ENCODE measurements at places on chromosomes 16 and 17. TPM values are rescaled to one million over a fixed set of nuclear protein-coding genes. Genes with fewer than 3 reads are reported as not detected.

The TSNAXIP1 gene
- not detected for polyA plus RNA-seq

GRCh38 chr16:28495098-28495793, 803 bp downstream of the APOBR start:
- no peak for DNase-seq
- H3K36me3 ChIP-seq = no peaks in the 10 kb centered on the region
- peaks cover 63% of the 10 kb centered on the region for H3K4me1 ChIP-seq
- H3K27me3 ChIP-seq = no peaks in the 10 kb centered on the region
- peak overlapping the region; percentile 30 for H3K4me3 ChIP-seq

GRCh38 chr17:66580956-66581391, 253.9 kb upstream of the CACNG5 start:
- no peak overlapping the region for H3K4me3 ChIP-seq
- no peaks in the 10 kb centered on the region for H3K36me3 ChIP-seq
- no peak overlapping the region for H3K27ac ChIP-seq

DNA sequence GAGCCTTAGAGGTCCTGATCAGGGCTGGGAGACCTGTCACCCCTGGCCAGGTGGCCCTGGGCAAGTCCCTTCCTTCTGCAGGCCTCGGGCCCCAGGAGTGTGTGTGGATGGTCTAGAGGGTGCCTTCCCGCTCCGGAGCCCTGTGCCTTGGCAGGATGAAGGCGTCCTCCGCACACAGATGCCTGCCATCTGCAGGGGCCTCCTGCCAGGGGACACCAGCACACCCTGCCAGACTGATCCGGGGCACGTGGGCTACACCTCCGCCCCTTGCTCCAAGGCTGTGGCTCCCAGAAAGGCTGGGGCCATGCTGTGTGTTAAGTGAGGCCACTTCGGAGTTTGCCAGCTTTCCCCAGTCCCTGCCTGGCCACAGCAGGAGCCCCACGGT, 30.7 kb downstream of the NPTX1 start:
- H3K4me1 ChIP-seq = no peaks in the 10 kb centered on the region
- DNase-seq = no peak
- H3K27me3 ChIP-seq = no peaks in the 10 kb centered on the region

GRCh38 chr16:69209735-69210134, 22.8 kb downstream of the SNTB2 start:
- H3K36me3 ChIP-seq = no peaks in the 10 kb centered on the region
- no peak for DNase-seq
- H3K4me3 ChIP-seq = no peak overlapping the region
- no peaks in the 10 kb centered on the region for H3K4me1 ChIP-seq
- no peak overlapping the region for H3K27ac ChIP-seq
- H3K27me3 ChIP-seq = no peaks in the 10 kb centered on the region

GRCh38 chr16:23564575-23565363, 7.2 kb downstream of the UBFD1 start:
- DNase-seq = no peak
- peaks cover 5% of the 10 kb centered on the region for H3K4me1 ChIP-seq

DNA sequence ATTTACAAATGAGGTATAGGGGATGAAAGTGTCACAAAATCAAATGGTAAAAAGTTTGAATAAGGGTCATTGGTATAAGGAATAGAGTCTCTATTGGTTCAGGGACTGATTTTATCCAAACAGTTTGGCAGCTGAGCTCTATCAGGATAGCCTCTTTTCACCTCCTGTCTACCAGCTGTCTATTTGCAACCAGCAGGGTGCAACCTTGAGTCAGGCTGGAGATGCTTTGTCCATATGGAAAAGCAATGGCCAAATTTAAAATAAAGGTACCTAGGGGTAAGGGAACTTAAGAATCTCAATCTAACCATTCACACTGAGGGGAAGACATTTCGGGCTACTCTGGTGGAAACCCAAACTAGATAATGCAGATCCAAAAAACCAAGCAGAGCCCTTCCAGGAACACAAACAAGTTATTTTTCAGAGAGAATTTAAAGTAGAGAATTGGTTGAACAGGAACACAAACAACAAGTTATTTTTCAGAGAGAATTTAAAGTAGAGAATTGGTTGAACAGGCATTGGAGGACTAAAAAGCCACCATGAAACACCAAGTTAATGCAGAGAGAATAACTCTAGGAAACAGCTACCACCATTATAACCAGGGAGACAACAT, 12.6 kb upstream of the CA10 start:
- H3K4me3 ChIP-seq = no peak overlapping the region
- no peak overlapping the region for H3K27ac ChIP-seq
- H3K36me3 ChIP-seq = no peaks in the 10 kb centered on the region
- no peaks in the 10 kb centered on the region for H3K4me1 ChIP-seq
- no peaks in the 10 kb centered on the region for H3K27me3 ChIP-seq

DNA sequence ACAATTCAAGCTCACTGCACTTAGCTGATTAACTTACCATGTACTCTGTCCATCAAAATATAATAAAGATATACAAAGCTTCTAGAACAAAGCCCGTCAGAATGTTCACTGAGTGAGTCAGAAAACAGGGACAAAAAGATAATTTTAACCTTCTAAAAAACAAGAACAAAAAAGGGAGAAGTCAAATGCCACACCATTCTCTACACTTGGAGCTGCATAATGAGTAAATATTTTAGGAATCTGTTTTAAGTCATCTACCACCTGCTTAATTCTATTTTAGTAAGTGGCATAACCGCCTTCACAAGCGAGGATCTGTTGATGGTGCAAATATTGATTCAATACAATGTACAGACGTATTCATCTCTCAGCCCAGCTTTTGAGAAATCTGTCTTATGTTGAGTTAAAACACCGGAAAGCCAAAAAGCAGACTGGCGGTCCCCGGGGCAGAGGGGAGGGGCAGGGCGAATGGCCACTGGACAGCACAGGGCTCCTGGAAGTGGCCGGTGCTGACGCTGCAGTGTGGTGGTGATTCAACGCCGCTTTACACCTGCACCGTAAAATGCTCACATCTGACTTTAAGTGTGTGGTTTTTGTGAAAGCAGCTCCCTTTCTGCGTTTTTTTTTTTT, 20.1 kb downstream of the RAB40B start:
- H3K27me3 ChIP-seq = no peaks in the 10 kb centered on the region
- no peak overlapping the region for H3K4me3 ChIP-seq
- no peaks in the 10 kb centered on the region for H3K4me1 ChIP-seq
- no peak for DNase-seq

- no peaks in the 10 kb centered on the region for H3K36me3 ChIP-seq
- no peak overlapping the region for H3K27ac ChIP-seq
- H3K4me3 ChIP-seq = peak overlapping the region; percentile 28
- peaks cover 17% of the 10 kb centered on the region for H3K27me3 ChIP-seq
Observed at GRCh38 chr17:50469208-50469605, 527 bp upstream of the CHAD start.

The KRT27 gene
- polyA plus RNA-seq = not detected

DNA sequence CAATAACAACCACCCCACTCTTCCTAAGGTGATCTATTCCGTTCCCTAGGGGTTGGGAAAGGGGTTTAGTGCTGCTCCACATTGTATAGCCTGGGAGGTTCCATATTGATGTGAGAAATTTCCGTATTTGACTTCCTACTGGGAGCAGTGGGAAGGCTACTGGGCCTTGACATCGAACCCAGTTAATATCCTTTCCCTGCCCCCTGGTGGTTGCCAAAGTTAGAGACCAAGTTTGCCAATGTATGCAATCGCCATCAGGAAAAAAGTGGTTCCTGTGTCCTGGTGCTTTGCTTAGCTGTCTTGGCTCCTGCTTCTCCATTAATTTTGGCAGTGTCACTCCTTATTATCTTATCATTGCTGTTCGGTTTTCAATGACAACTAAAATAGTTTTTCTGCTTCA, 914.9 kb downstream of the KCNJ2 start:
- no peak overlapping the region for H3K4me3 ChIP-seq
- no peaks in the 10 kb centered on the region for H3K4me1 ChIP-seq
- no peak overlapping the region for H3K27ac ChIP-seq
- no peaks in the 10 kb centered on the region for H3K27me3 ChIP-seq
- no peaks in the 10 kb centered on the region for H3K36me3 ChIP-seq

DNA sequence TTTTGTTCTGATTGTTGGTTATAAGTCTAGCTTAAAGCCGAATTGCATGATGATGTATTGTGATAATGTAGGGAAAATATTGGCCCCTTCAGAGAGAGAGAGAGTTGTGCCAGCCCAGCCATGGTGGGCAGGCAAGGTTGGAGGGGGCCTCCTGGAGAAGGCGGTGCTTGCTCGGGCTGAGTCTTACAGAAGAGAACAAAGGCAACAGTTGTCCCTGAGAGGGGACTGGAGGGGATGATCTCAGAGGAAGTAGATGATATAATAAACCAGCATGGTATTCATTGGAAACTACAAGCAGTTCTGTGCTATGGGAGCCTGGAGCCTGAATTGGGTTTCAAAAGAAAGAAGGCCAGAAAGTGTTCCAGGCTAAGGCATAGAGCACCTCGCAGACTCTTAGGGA, 173.8 kb downstream of the RPTOR start:
- H3K27me3 ChIP-seq = no peaks in the 10 kb centered on the region
- H3K27ac ChIP-seq = no peak overlapping the region

DNA sequence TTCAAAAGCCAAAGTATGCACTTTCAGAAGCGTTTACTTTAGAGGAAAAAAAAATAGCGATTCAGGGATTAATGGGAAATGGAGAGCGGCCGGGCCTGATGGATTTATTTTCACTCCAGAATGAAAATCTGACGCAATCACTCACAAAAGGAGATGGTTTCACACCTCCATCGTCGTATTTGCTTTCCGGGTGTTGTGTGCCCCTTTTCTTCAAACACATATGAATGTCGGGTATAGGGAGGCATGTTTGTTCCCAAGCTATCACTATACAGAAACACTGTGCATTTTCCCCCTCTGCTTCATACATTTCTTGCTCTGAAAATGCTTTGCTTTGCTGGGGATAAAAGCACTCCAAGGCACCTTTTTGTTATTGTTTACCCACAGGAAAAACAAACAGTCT, 562.2 kb upstream of the ZFHX3 start:
- no peaks in the 10 kb centered on the region for H3K36me3 ChIP-seq
- H3K27ac ChIP-seq = no peak overlapping the region
- DNase-seq = no peak
- no peak overlapping the region for H3K4me3 ChIP-seq
- H3K27me3 ChIP-seq = no peaks in the 10 kb centered on the region
